ENCODE measurements at places on chromosomes 13 and 19.
A peak's percentile ranks its signal among the peaks of the same experiment; 100 is the strongest.

GRCh38 chr19:6023936-6024335, 46.0 kb upstream of the RANBP3 start:
- no peak overlapping the region for H3K27ac ChIP-seq
- peaks cover 5% of the 10 kb centered on the region for H3K4me1 ChIP-seq
- no peaks in the 10 kb centered on the region for H3K27me3 ChIP-seq
- no peak overlapping the region for H3K4me3 ChIP-seq
- DNase-seq: no peak

DNA sequence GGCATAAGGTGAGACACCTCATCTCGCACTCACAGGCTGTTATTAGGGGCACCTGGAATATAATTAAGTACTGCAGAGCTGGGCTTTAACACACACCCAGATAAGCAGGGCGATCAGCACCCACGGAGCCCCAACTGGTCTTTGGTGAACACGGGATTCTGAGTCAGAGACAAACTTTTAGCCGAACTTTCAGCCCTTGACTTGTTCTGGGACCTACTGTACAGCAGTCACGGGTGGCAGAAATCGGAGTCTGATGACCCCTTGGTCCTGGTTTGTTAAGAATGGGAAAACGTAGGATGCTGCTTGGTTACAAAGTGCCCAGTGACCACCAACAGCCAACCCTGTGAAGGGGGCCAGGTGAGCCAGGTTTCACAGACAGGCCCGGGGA, 9.0 kb downstream of the SH3GL1 start:
- peak overlapping the region; percentile 80 for H3K27ac ChIP-seq
- peaks cover 63% of the 10 kb centered on the region for H3K4me1 ChIP-seq
- H3K27me3 ChIP-seq: no peaks in the 10 kb centered on the region
- H3K36me3 ChIP-seq: peaks cover 23% of the 10 kb centered on the region
- DNase-seq: no peak

DNA sequence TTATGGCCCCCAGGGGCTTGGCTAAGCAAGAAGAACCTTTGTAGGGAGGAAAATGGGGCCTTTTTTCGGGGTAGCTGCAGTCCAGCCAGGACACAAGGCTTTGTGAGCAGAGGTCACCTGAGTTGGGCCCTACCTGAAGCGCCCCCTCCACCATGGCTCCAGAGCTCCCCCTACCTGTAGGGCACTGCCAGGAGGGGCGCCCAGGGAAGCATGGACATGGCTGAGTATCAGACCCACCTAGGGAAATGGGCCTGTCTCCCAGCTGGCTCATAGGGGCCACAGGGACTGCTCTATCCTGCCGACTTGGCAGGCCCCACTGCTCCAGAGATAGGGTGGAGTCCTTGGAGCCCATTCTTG, 9.0 kb upstream of the CEBPA start:
- H3K27ac ChIP-seq: no peak overlapping the region
- peak; percentile 80 for DNase-seq
- no peaks in the 10 kb centered on the region for H3K36me3 ChIP-seq
- no peak overlapping the region for H3K4me3 ChIP-seq
- H3K27me3 ChIP-seq: peaks cover 7% of the 10 kb centered on the region

GRCh38 chr19:57620673-57621348, 6.8 kb downstream of the ZNF134 start:
- no peaks in the 10 kb centered on the region for H3K4me1 ChIP-seq
- no peak overlapping the region for H3K27ac ChIP-seq
- H3K27me3 ChIP-seq: no peaks in the 10 kb centered on the region
- DNase-seq: no peak
- no peak overlapping the region for H3K4me3 ChIP-seq

GRCh38 chr19:58582985-58583384, 9.8 kb upstream of the MZF1 start:
- peaks cover 19% of the 10 kb centered on the region for H3K36me3 ChIP-seq
- peak; percentile 38 for DNase-seq
- H3K27me3 ChIP-seq: no peaks in the 10 kb centered on the region
- no peak overlapping the region for H3K27ac ChIP-seq

DNA sequence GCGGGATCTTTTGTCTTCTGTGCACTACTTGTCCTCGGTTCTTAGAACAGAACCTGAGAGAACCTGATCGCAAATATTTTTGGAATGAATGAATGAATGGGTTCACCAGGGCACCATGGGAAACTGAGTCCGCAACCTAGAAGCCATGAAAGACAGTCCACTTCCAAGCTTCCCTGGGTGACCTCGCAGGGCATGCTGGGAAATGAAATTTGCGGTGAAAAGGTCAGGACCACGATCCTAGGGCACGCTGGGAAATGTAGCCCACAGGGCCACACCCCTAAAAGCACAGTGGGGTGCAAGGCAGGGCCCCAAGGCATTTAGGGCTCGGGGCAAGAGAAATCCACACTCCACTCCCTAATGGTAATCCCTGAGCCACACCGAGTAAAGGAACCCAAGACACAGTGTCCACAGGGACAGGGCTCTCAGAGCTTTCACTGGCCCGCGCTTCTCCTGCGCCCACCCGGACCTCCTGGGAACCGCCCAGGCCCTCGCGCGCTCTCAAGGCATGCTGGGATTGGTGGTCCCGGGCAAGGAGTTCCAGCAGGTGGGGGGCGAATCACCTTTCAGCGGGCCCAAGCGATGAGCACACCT, 1.1 kb upstream of the PPP1R12C start:
- H3K36me3 ChIP-seq: no peaks in the 10 kb centered on the region
- peak overlapping the region; percentile 75 for H3K27ac ChIP-seq
- DNase-seq: peak; percentile 77
- peak overlapping the region; percentile 68 for H3K4me3 ChIP-seq
- no peaks in the 10 kb centered on the region for H3K27me3 ChIP-seq

- no peak for DNase-seq
- H3K36me3 ChIP-seq: no peaks in the 10 kb centered on the region
- H3K27ac ChIP-seq: peak overlapping the region; percentile 39
- no peaks in the 10 kb centered on the region for H3K27me3 ChIP-seq
- no peak overlapping the region for H3K4me3 ChIP-seq
Observed at GRCh38 chr19:46904114-46905060, 43.6 kb downstream of the ARHGAP35 start.

DNA sequence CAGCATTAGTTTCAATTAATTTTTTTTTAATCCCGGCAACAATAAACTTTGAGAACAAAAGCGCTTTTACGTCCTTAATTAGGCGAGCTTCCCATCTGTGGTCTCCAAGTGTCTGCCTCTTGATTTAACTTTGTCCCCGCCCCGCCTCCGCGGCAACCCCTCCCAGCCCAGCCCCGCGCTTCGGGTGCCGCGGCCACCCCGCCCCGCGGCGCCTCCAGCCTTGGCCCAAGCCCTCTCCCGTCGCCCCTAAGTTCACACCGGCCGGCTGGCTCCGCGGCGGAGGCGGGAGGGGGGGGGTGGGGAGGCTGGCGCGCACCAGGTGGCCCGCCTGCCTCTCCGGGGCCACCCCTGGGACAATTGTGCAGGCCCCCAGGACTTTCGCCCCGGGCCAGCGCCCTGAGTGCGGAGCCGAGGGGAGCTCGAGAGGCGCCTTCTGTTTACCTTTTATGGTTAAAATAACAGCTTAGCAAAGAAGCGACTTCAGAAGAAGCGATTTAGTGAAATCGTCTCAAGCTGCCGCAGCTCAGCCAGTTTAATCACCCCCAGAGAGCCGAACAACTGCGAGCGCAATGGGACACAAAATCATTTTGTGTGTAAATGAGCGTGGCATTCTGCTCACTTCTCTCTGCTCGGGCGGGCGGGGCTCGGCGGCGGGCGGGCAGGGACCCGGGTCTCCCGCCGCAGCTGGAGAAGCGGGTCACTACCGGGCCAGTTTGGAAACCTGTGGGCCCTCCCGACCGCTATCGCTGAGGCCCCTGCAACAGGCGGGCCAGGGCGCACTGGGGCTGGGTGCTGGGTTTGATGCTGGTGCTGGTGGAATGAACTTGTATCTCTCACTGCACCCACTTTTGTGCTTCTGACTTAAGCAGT, 1.4 kb downstream of the KCTD15 start:
- no peak for DNase-seq
- peaks cover 14% of the 10 kb centered on the region for H3K4me1 ChIP-seq
- H3K4me3 ChIP-seq: peak overlapping the region; percentile 70
- no peaks in the 10 kb centered on the region for H3K27me3 ChIP-seq
- peaks cover 9% of the 10 kb centered on the region for H3K36me3 ChIP-seq

DNA sequence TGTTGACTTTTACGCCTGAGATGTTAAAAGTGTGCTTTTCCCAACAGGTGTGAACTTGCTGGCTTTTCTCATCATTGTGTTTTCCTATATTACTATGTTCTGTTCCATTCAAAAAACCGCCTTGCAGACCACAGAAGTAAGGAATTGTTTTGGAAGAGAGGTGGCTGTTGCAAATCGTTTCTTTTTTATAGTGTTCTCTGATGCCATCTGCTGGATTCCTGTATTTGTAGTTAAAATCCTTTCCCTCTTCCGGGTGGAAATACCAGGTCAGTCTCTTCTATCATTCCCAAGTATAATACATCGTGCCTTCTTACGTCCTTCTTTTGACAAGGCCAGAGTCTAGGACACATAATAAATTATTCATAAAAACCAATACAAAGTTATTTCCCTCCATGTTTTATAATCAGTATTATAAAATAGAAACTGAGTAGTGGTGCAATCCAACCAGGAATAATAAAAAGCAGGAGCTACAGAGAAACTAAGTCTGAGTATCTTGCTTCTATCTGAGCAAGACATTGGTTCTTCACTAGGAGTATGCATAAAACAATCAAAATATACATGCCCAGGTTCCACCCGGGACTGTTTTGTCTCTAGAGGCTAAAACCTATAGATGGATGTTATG, 57.9 kb downstream of the RXFP2 start:
- no peaks in the 10 kb centered on the region for H3K27me3 ChIP-seq
- no peaks in the 10 kb centered on the region for H3K36me3 ChIP-seq
- no peak for DNase-seq
- no peak overlapping the region for H3K27ac ChIP-seq
- no peaks in the 10 kb centered on the region for H3K4me1 ChIP-seq
- no peak overlapping the region for H3K4me3 ChIP-seq

DNA sequence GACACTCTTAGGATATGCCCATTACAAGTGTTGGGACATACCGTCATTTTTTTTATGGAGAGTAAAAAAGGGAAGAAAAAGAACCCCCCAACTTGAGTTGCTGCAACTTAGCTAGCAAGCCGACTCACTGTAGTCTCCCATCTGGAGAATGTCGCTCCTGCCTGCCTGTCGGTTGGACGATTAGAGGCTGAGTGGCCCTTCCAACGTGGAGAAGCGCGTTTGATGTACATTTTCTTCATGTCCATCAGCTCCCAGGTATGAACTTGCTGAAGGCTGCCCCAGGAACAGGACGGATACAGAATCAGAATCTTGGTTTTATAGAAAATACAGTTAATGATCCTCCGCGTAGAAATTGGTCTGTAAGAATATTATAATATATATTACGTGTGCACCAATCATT, 189.0 kb upstream of the SOX1 start:
- no peak for DNase-seq
- H3K4me3 ChIP-seq: no peak overlapping the region
- H3K4me1 ChIP-seq: no peaks in the 10 kb centered on the region
- peaks cover 8% of the 10 kb centered on the region for H3K27me3 ChIP-seq

- H3K27me3 ChIP-seq: peaks cover 12% of the 10 kb centered on the region
- peaks cover 5% of the 10 kb centered on the region for H3K4me1 ChIP-seq
- H3K4me3 ChIP-seq: no peak overlapping the region
- no peak overlapping the region for H3K27ac ChIP-seq
Observed at GRCh38 chr19:45589768-45590167, 5.2 kb upstream of the OPA3 start.

DNA sequence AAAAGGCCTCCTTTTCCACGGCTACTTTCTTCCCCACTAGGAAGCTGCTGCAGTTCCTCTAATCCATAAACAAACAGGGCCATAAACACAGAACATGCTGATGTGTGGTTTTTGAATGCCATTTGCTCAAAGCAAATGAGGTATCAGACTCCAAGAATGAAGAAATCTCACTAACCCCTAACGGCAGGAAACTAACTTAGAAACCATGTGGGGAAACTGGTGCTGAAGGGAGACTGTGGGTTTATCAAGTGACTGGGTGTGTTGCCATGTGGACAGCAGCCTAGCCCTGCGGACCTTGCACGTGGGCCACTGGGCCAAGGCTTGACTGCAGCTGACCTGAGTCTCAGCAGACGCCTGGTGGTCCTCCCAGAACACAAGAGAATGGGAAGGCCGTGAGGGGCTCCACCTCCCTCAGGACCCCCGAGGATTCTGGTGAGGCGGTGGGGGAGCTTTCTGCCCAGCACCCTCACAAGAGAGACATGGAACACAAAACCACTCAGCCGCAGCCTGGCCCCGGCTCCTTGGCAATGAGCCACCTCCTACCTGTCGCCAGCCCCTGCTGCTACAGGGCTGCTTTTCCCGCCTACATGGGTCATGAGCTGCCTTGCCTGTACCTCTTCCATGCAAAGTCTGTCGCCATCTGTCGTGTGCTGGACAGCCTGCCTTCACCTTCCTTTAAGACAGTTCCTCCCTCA, 10.6 kb downstream of the SLC15A1 start:
- no peak overlapping the region for H3K27ac ChIP-seq
- H3K4me1 ChIP-seq: no peaks in the 10 kb centered on the region
- no peak overlapping the region for H3K4me3 ChIP-seq
- H3K36me3 ChIP-seq: no peaks in the 10 kb centered on the region
- DNase-seq: no peak

GRCh38 chr19:47036097-47036651, 12.2 kb downstream of the TMEM160 start:
- no peaks in the 10 kb centered on the region for H3K36me3 ChIP-seq
- peak; percentile 80 for DNase-seq
- H3K4me1 ChIP-seq: peaks cover 6% of the 10 kb centered on the region
- peak overlapping the region; percentile 51 for H3K4me3 ChIP-seq

DNA sequence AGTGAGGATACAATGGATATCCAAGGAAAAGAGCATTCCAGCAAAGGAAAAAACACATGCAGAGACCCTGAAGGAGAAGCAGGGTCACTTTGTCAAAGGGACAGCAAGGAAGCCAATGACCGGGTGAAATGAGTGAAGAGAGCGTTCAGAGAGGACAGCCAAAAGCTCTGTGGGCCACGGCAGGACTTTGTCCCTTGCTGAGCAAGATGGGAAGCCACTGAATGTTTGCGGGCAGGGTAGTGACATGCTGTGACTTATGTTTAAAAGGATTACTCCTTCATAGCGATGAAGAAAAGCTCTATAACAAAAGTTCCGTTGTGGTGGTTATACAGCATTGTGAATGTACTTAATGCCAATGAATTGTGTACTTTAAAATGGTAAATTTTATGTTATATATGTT, 16.5 kb downstream of the ZAR1L start:
- no peak overlapping the region for H3K4me3 ChIP-seq
- H3K4me1 ChIP-seq: no peaks in the 10 kb centered on the region
- peaks cover 29% of the 10 kb centered on the region for H3K36me3 ChIP-seq
- DNase-seq: no peak

- peak; percentile 96 for DNase-seq
- H3K27me3 ChIP-seq: no peaks in the 10 kb centered on the region
- H3K27ac ChIP-seq: peak overlapping the region; percentile 80
- peak overlapping the region; percentile 36 for H3K4me3 ChIP-seq
Observed at GRCh38 chr19:41327576-41328156, 17.7 kb downstream of the CCDC97 start.
